ENCODE measurements at places on chromosomes 3 and 15. TPM values are rescaled to one million over a fixed set of nuclear protein-coding genes. Genes with fewer than 3 reads are reported as not detected.

Gene LYZL4
- total RNA-seq = not detected

Gene EPB42
- not detected for total RNA-seq

Gene NT5DC2
- 44.6 TPM for total RNA-seq

Gene ADAMTS9
- 51.8 TPM for total RNA-seq

Gene LRRIQ4
- total RNA-seq = not detected

Gene CA12
- total RNA-seq = 0.33 TPM

Gene TTLL13
- 0.20 TPM for total RNA-seq

Gene CELSR3
- 0.39 TPM for total RNA-seq

Gene FBXW12
- total RNA-seq = not detected

Gene ZNF620
- 5.1 TPM for total RNA-seq

Gene SEC22A
- 40.9 TPM for total RNA-seq

Gene GOLGA8J
- total RNA-seq = not detected

Gene UPK1B
- total RNA-seq = not detected

Gene GABRG3
- total RNA-seq = not detected

Gene TNNC1
- not detected for total RNA-seq

Gene GPR160
- 9.1 TPM for total RNA-seq

Gene ADCY5
- not detected for total RNA-seq

Gene SCAANT1
- not detected for total RNA-seq

Gene SH3GL3
- total RNA-seq = not detected

Gene SLC12A1
- not detected for total RNA-seq

Gene PSMD2
- 1,106 TPM for total RNA-seq

Gene SLC15A2
- total RNA-seq = not detected

Gene MORF4L1
- 213 TPM for total RNA-seq

Gene RBP2
- total RNA-seq = not detected

Gene FBXO40
- not detected for total RNA-seq

Gene TMEM207
- not detected for total RNA-seq

Gene DPPA4
- total RNA-seq = not detected

Gene DCUN1D1
- 14.3 TPM for total RNA-seq

Gene KBTBD13
- not detected for total RNA-seq

Gene PYDC2
- not detected for total RNA-seq

Gene CIB2
- 0.27 TPM for total RNA-seq

Gene DUOX2
- not detected for total RNA-seq

Gene SLC30A4
- 6.9 TPM for total RNA-seq

Gene CSPG5
- not detected for total RNA-seq

Data from mammary microvascular endothelial cell (primary cell).